ENCODE measurements at places on chromosomes 4 and X.

- no peak for DNase-seq
Measured at GRCh38 chr4:76545226-76545884, 110.3 kb downstream of the SHROOM3 start.

- no peak for DNase-seq
Measured at GRCh38 chrX:150205011-150205410, 158.1 kb upstream of the MAMLD1 start.

- DNase-seq = no peak
Measured at GRCh38 chr4:186105647-186106321, 1.3 kb downstream of the FAM149A start.

DNA sequence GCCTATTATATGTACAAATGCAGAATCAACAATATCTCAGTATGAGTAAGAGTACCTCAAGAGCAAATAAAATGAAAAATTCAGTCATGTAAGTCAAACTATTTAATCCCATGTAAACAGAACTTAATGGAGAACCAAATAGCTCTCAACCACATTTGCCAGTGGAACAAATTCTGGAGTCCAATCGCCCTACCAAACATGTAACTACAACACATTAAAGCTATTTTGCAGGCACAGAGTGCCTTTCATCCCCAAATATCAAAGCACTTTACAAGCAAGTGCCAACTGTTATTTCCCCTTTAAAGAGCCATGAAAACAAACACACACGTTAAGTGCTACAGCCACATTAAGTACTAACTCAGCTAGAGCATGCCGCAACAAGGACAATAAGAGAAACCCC is 51.3 kb downstream of the PCDH19 start:
- DNase-seq = no peak

Data from stimulated activated CD8-positive, alpha-beta memory T cell treated with anti-CD3 and anti-CD28 coated beads, Interleukin-7, amount 100 ng/mL, for 1 hour (primary cell).